ENCODE measurements at places on chromosomes 4 and X. TPM values are rescaled to one million over a fixed set of nuclear protein-coding genes. Genes with fewer than 3 reads are reported as not detected.

PLAC8 gene
- total RNA-seq = 0.66 TPM

ZNF182 gene
- 3.6 TPM for total RNA-seq

ZFX gene
- total RNA-seq = 8.8 TPM

ESX1 gene
- total RNA-seq = not detected

PPP1R3F gene
- total RNA-seq = 3.3 TPM

PAGE5 gene
- total RNA-seq = not detected

GRID2 gene
- not detected for total RNA-seq

AFM gene
- not detected for total RNA-seq

CENPVL1 gene
- total RNA-seq = not detected

STPG2 gene
- not detected for total RNA-seq

GLRA2 gene
- not detected for total RNA-seq

TLR7 gene
- not detected for total RNA-seq

PRDM8 gene
- 0.70 TPM for total RNA-seq

SRPX2 gene
- 3.1 TPM for total RNA-seq

FRG2 gene
- total RNA-seq = 0.09 TPM

SPANXN3 gene
- total RNA-seq = not detected

ARHGAP6 gene
- total RNA-seq = not detected

KLHL4 gene
- 3.5 TPM for total RNA-seq

TAF7L gene
- not detected for total RNA-seq

BGN gene
- total RNA-seq = not detected

ETDA gene
- total RNA-seq = not detected

PLXNB3 gene
- total RNA-seq = 5.0 TPM

SMIM10 gene
- 0.17 TPM for total RNA-seq

HSD17B11 gene
- 54.8 TPM for total RNA-seq

PSAPL1 gene
- total RNA-seq = 0.13 TPM

ASMT gene
- total RNA-seq = not detected

CFP gene
- 0.88 TPM for total RNA-seq

FAM9B gene
- not detected for total RNA-seq

GABRE gene
- 33.7 TPM for total RNA-seq

CXXC4 gene
- total RNA-seq = 0.02 TPM
